Cardiac septum (tissue), 1 donor: ENCODE measurements at places on chromosomes 12 and 14. TPM values are rescaled to one million over a fixed set of nuclear protein-coding genes. Genes with fewer than 3 reads are reported as not detected.

DNA sequence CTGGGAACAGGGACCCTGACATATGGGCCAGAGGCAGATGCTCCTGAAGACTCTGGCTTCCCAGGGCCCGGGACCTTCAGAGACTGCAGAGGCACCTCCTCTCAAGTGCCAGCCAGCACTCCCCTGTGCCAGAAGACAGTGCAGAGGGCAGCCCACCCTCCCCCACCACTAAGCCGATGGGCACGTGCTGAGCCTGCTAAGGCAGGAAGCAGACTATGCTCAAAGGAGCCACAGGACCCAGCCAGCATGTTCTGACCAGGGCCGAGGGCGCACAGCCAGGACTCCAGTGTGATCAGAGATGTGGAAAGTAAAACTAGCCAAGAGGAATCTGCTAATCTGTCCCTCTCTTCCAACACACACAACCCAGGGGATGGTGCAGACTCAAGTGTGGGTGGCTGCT, 29.8 kb downstream of the DIO3 start:
- peak; percentile 74 for DNase-seq

Gene KDM2B
- total RNA-seq: 10.1 TPM

DNA sequence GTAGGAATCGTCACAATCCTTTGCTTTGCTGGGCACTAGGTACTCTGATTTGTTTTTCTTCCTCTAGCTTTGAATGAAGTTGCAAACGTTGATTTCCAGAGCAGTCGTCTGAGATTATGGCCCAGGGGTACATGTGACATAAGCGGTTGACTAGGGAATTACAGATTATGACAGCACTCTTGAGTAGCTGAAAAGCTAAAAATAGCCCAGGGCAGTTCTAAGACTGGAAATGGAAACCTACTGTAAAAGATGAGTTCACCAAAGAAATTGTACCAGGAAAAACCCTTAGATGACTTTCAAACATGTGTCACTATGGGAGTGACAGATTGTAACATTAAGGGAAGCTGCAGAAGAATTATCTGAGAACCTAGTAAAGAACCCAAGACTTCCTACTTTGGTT, 108.5 kb downstream of the ANO6 start:
- no peak for DNase-seq

DNA sequence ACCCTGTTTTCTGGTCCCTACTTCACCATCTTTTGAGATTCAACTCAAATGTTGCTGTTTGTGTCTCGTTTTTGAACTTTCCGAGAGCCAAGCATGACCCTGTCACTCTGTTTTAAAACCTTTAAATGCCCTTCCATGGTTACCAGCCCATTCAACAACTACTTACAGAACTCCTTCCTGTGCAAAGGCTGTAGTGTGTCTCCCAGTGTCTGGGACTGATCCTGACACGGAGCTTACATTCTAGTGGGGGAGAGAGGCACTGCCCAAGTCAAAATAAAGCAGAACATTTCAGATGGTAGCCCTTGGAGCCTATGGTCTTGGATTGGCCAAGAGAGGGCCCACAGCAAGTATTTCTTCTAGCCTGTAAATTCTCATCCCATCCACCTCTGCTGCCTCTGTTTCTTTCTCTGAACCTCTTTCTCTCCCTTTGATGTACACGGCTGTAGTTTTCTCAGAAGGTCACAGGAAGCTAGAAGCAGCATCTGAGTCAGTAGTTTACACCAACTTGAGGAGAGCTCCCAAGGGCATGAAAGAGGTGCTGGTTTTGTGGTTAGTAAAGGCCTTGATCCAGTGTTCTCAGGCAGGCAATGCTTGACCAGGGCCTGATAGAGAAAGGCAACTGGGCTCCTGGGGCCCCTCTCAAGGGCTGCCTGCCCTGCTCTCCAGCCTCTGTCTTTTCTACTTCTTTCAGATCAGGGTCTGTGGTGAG, 42.3 kb upstream of the SLC24A4 start:
- no peak for DNase-seq

Gene PTPRQ
- 0.38 TPM for total RNA-seq

DNA sequence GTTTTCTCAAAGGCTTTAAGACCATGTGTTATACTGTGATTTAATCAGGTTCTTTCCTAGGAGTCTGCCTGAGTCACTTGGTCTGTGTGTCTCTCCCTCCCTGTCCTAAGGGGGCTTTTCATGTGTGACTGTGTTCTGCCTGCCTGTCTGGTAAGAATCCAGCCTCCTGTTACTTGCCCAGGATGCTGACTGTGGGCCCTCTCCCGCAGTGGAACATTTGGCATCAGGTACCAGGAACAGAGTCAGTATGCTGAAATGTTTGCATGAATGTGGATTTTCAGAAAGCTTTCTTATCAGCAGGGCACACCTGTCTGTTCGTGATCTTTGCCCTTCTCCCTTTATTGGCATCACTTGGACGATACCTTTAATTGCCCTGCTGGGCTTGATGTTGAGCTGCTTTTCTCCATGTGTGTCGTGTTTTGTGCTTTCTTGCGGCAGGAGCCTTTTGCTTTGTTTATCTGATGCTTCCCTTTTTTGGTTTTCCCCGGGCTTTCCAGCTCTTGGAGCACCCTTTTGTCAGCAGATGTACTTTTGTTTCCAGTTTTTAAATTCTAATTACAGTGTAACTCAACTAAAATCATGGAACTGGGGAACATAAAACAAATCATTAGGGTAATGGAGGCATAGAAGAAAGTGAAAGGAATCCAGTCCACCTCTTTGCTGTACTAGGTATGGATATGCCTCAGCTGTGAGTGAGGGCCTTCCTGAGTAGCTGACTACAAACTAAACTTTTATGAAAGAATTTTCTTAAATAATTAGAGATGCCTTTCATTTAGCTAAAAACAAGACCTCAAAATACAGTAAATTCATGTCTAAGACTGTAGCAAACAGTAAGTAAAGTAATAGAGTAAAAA, 72.5 kb downstream of the TRAF3 start:
- DNase-seq: no peak
